ENCODE measurements at places on chromosomes 3 and 15. TPM values are rescaled to one million over a fixed set of nuclear protein-coding genes. Genes with fewer than 3 reads are reported as not detected.
A peak's percentile ranks its signal among the peaks of the same experiment; 100 is the strongest.

GRCh38 chr3:2680236-2680635, 429.9 kb downstream of the IL5RA start:
- no peak for DNase-seq
- H3K4me1 ChIP-seq = no peaks in the 10 kb centered on the region
- no peak overlapping the region for H3K4me3 ChIP-seq
- no peaks in the 10 kb centered on the region for H3K27me3 ChIP-seq
- H3K36me3 ChIP-seq = no peaks in the 10 kb centered on the region

GRCh38 chr15:31328428-31328968, 1.9 kb downstream of the KLF13 start:
- no peak for DNase-seq
- peak overlapping the region; percentile 90 for H3K4me3 ChIP-seq
- no peaks in the 10 kb centered on the region for H3K27me3 ChIP-seq
- H3K36me3 ChIP-seq = no peaks in the 10 kb centered on the region

DNA sequence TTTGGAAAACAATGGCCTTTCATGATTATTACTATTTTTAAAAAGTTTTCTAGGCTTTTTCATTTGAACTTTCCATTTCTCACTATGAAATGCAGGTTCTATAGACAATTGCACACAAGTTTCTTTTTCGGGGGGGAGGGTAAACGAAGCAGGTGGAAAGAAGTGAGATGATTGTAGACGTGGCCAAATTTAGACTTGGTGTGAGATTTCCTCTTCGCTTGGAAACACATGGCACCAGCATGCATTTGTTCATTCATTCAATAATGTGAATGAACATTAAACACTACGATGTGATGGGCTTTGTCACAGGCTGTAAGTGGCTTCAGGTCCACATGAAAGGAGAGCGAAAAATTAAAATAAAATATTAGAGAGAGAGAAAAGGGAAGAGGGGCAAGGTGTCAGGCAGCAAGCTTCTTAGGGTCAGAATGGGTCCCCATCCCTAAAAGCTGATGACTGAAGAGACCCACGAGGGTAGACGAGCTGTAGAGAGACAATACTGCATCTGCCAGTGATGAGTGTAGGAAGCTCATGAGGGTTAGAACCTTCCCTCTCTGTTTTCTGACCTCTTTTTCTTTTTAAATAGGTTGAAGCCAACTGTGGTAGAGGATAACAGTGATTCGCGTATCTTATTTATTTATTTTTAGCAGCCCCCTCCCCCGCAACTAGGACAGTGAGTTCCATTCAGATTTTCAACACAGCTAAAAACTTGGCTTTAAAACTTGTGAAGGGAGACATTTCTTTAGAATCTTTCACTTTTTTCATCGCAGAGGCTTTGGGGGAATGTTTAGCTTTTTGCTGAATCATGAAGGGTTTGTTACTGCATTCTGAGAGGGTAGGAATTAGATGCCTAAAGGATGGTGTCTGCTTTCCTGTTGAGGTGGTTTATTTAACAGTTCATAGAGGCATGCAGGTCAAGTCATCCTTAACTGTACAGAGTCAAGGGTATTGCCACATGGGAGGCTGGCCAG, 36.2 kb downstream of the GAP43 start:
- no peaks in the 10 kb centered on the region for H3K27me3 ChIP-seq
- peak overlapping the region; percentile 81 for H3K27ac ChIP-seq
- no peaks in the 10 kb centered on the region for H3K4me1 ChIP-seq
- H3K36me3 ChIP-seq = no peaks in the 10 kb centered on the region

- no peaks in the 10 kb centered on the region for H3K27me3 ChIP-seq
- no peak overlapping the region for H3K27ac ChIP-seq
- DNase-seq = no peak
- no peak overlapping the region for H3K4me3 ChIP-seq
- no peaks in the 10 kb centered on the region for H3K36me3 ChIP-seq
Observed at GRCh38 chr3:183214277-183214612, 38.8 kb upstream of the B3GNT5 start.

- no peak overlapping the region for H3K27ac ChIP-seq
- peaks cover 13% of the 10 kb centered on the region for H3K4me1 ChIP-seq
- no peaks in the 10 kb centered on the region for H3K27me3 ChIP-seq
- no peak overlapping the region for H3K4me3 ChIP-seq
Observed at GRCh38 chr15:31358957-31359701, 32.5 kb downstream of the KLF13 start.

DNA sequence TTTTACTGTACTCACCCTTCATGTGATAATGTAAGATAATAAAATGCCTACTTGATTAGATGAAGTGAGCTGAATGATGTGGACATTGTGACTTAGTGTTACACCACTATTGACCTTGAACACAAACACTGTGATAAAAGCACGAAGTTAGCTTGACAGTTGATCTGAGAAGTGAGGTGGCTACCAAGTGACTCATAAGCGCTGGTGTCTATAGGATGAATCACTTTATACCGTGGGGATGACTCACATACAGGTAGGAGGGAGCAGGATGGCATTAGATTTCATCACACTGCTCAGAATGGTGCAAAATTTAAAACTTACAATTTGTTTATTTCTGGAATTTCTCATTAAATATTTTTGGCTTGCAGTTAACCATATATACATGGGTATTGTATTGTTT, 174.7 kb upstream of the CNTN3 start:
- no peaks in the 10 kb centered on the region for H3K36me3 ChIP-seq
- DNase-seq = no peak
- no peak overlapping the region for H3K4me3 ChIP-seq

DNA sequence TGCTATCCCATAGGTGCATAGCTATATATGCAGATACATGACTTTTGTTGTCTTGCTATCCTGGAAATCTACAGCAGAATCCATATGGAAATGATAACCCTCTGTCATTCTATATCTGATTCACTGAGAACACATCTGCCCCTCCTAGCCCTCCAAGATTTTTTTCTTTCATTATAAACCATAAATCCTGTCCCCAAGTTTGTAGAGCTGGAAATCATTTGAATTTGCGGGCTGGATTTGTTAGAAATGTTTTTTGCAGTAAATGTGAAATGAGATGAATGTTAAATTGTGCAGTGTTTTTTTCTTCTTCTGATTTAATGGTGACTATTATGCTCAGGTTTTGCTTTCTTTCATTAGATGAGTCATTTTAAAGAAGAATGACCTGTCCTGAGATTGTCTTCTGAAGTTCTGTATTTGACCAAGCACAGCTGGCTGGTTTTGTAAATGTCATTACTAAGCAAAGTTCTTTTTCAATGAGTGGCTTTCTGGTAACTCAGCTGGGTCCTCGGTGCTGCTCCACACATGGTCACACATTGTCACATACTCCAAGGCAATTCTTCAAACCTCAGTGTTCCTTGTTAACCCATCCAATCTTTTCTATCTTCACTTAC, 25.3 kb upstream of the ABHD17C start:
- H3K36me3 ChIP-seq = no peaks in the 10 kb centered on the region
- no peaks in the 10 kb centered on the region for H3K27me3 ChIP-seq
- H3K4me3 ChIP-seq = no peak overlapping the region
- H3K27ac ChIP-seq = no peak overlapping the region
- DNase-seq = no peak

- H3K4me3 ChIP-seq = peak overlapping the region; percentile 7
- no peaks in the 10 kb centered on the region for H3K36me3 ChIP-seq
- no peaks in the 10 kb centered on the region for H3K27me3 ChIP-seq
Observed at GRCh38 chr3:188975600-188976314, 196.0 kb upstream of the TPRG1 start.

- no peaks in the 10 kb centered on the region for H3K36me3 ChIP-seq
- no peak overlapping the region for H3K4me3 ChIP-seq
- no peaks in the 10 kb centered on the region for H3K4me1 ChIP-seq
Observed at GRCh38 chr3:24388159-24388558, 106.5 kb downstream of the THRB start.

GRCh38 chr3:106067711-106068110, 198.9 kb upstream of the CBLB start:
- no peaks in the 10 kb centered on the region for H3K4me1 ChIP-seq
- H3K36me3 ChIP-seq = no peaks in the 10 kb centered on the region
- DNase-seq = no peak
- no peak overlapping the region for H3K4me3 ChIP-seq
- H3K27me3 ChIP-seq = no peaks in the 10 kb centered on the region

DNA sequence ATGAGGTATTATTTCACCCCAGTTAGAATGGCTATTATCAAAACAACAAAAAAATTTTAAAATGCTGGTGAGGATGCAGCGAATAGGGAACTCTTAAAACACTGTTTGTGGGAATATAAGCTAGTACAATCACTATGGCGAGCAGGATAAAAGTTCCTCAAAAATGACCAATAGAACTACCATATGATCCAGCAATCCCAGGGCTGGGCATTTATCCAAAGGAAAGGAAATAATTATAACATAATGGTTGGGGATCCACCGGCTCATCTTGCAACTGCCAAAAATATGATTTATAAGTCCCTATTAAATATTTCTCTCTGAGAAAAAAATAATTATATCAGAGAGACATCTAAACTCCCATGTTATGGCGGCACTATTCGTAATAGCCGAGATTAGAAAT, 127.6 kb upstream of the MME start:
- DNase-seq = no peak
- H3K36me3 ChIP-seq = no peaks in the 10 kb centered on the region
- H3K27me3 ChIP-seq = no peaks in the 10 kb centered on the region

DNA sequence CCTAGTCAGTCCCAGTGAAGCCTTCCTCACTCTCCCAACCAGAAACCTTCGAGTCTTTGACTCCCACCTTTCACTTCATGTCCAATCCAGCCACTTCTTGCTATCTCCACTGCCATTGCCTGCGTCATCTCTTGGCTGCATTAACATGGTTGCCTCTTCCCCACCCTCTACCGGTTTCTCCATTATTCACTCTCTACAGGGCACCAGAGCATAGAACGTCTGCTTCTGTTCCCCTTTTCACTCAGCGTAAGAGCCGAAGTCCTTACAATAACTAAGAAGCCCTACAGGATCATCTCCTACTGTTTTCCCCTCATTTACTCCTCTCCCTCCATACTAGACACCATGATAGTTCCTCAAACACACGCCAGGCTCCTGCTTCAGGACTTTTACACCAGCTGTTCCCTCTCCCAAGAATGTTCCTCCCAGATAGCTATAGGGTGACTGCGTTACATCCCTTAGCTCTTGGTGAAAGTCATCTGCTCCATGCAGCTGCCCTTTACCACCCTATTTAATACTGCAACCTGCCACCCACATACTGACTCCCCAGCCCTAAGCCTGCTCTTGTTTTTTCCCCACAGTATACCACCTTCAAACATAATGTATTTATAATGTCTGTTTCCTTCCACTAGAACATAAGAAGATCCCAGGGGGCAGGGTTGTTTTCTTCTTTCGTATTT, 30.9 kb downstream of the RCN2 start:
- no peaks in the 10 kb centered on the region for H3K27me3 ChIP-seq
- DNase-seq = no peak
- H3K4me3 ChIP-seq = no peak overlapping the region
- no peaks in the 10 kb centered on the region for H3K4me1 ChIP-seq
- H3K36me3 ChIP-seq = no peaks in the 10 kb centered on the region

GRCh38 chr3:101984356-101984755, 135.0 kb downstream of the NFKBIZ start:
- H3K36me3 ChIP-seq = no peaks in the 10 kb centered on the region
- H3K4me3 ChIP-seq = no peak overlapping the region
- H3K4me1 ChIP-seq = no peaks in the 10 kb centered on the region
- no peaks in the 10 kb centered on the region for H3K27me3 ChIP-seq

- H3K4me3 ChIP-seq = no peak overlapping the region
- DNase-seq = no peak
- H3K27me3 ChIP-seq = no peaks in the 10 kb centered on the region
- H3K27ac ChIP-seq = no peak overlapping the region
- H3K4me1 ChIP-seq = no peaks in the 10 kb centered on the region
Observed at GRCh38 chr15:25993506-25993905, 130.4 kb upstream of the ATP10A start.

- H3K36me3 ChIP-seq = no peaks in the 10 kb centered on the region
- no peaks in the 10 kb centered on the region for H3K4me1 ChIP-seq
- H3K27me3 ChIP-seq = no peaks in the 10 kb centered on the region
- DNase-seq = no peak
- H3K4me3 ChIP-seq = no peak overlapping the region
- no peak overlapping the region for H3K27ac ChIP-seq
Observed at GRCh38 chr3:31946484-31947081, 34.5 kb downstream of the OSBPL10 start.

GRCh38 chr15:48472756-48473155, 141.5 kb downstream of the DUT start:
- H3K27me3 ChIP-seq = no peaks in the 10 kb centered on the region
- H3K4me3 ChIP-seq = no peak overlapping the region
- no peak for DNase-seq
- H3K27ac ChIP-seq = no peak overlapping the region

GRCh38 chr3:138441256-138441655, 6.8 kb downstream of the ESYT3 start:
- no peak overlapping the region for H3K4me3 ChIP-seq
- no peaks in the 10 kb centered on the region for H3K36me3 ChIP-seq
- H3K27ac ChIP-seq = no peak overlapping the region
- no peak for DNase-seq
- no peaks in the 10 kb centered on the region for H3K27me3 ChIP-seq
- no peaks in the 10 kb centered on the region for H3K4me1 ChIP-seq

DNA sequence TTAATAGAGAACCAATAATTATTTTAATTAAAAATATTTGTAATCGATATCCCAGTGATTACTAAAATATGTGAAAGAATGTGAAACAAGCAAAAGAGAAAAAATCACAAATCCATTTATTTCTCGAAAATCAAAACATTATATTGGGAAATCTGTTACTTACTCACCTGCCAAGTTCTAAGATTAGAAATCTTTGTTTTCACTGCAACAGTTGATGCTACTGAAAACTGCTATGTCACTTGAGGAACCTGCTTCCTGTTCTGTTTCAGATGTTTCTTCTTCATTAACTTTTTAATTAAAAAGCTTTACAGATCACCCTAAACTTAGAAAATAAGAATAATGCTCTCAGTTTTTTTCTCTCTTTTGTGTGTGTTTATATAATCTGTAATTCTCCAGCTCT, 13.7 kb upstream of the DPH6 start:
- no peaks in the 10 kb centered on the region for H3K36me3 ChIP-seq
- DNase-seq = no peak
- no peak overlapping the region for H3K4me3 ChIP-seq
- H3K27ac ChIP-seq = no peak overlapping the region
- H3K4me1 ChIP-seq = no peaks in the 10 kb centered on the region
- H3K27me3 ChIP-seq = no peaks in the 10 kb centered on the region

LRRC2 gene
- total RNA-seq = 1.6 TPM

RAD18 gene
- total RNA-seq = 15.6 TPM

SAMD7 gene
- total RNA-seq = 1.5 TPM

TGM5 gene
- total RNA-seq = 1.6 TPM

MELTF gene
- 9.0 TPM for total RNA-seq

ZBED2 gene
- total RNA-seq = 0.68 TPM

CCR3 gene
- not detected for total RNA-seq

DGKG gene
- 2.2 TPM for total RNA-seq

LEKR1 gene
- 4.4 TPM for total RNA-seq

IP6K2 gene
- total RNA-seq = 165 TPM

CFAP92 gene
- 4.3 TPM for total RNA-seq
